ENCODE measurements at places on chromosomes 16 and 17.

GRCh38 chr16:15773968-15774367 lies 82.9 kb downstream of the MYH11 start:
- no peak for DNase-seq

- DNase-seq = no peak
These were observed 28.4 kb upstream of the SLC12A3 start for GRCh38 chr16:56836410-56837230.

- no peak for DNase-seq
These were observed 2.7 kb upstream of the HOXB9 start for GRCh38 chr17:48628649-48629410.

- peak; percentile 23 for DNase-seq
These were observed 15.5 kb upstream of the BRCA1 start for GRCh38 chr17:43140396-43141332.

GRCh38 chr16:87947356-87948118 lies 3.7 kb upstream of the BANP start:
- no peak for DNase-seq

GRCh38 chr17:82303944-82304808 lies 13.2 kb downstream of the CD7 start:
- no peak for DNase-seq

DNA sequence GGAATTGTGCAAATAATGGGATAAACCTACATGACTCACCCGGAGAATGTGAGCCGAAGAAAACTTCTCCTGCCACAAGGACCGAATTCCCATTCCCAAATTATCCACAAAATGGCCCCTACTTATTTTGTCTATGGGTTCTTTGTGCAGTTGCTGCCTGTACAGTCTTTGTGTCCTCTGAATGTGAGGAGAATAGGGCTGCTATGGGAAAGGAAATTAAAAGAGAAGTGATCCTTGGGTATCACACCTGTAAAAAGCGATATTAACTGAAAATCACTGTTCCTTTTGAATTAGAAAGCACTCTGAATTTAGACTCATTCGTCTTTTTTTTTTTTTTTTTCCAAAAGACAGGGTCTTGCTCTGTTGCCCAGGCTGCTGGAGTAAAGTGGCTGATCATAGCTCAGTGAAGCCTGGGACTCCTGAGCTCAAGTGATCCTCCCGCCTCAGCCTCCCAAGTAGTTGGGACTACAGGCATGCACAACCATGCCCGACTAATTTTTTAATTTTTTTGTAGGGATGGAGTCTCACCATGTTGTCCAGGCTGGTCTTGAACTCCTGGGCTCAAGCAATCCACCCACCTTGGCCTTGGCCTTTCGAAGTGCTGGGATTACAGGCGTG lies 45.4 kb downstream of the CHD9 start:
- no peak for DNase-seq

- no peak for DNase-seq
These were observed 1.5 kb downstream of the CLDN7 start for GRCh38 chr17:7260651-7261378.

Data from common myeloid progenitor, CD34-positive (primary cell).